ENCODE measurements at places on chromosomes 1 and 21.

DNA sequence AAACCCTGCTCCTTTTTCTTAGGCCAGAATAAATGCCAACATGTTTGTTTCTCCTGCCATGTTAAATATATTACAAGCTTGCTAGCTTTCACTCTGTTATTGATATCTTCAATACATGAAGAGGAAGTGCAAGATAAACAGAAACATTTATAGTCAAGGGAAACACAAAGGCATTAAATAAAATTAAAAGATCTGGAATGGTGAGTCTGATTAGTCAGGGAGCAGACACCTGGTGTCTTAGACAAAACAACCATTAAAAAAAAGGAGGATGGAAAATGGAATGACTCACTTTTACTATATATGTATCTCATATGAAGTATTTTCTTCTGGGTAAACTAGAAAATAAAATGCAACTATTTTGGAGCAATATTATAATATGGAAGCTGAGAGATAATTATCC is 123.3 kb downstream of the SMYD3 start:
- DNase-seq: no peak

DNA sequence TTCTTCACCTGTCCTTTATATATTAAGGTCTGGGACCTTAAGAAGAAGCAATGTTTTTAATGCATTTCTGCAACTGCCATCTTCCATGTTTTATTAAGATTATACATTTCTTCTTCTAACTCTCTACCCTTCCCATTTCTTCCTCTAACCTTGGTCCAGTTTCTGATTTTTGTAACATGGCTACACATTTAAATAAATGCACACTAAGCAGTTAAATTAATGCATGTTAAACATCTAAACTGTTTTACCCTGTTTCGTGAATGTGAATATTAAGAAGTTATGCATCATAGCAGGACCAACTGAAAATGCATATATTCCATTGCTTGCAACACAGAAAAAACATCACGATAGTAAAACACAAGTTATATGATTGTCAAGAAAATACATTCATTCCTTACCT is 3.7 kb downstream of the BRINP3 start:
- DNase-seq: no peak

- DNase-seq: no peak
Measured at GRCh38 chr1:154427173-154428139, 22.3 kb downstream of the IL6R start.

- DNase-seq: no peak
Measured at GRCh38 chr1:233294913-233295236, 650 bp downstream of the PCNX2 start.

DNA sequence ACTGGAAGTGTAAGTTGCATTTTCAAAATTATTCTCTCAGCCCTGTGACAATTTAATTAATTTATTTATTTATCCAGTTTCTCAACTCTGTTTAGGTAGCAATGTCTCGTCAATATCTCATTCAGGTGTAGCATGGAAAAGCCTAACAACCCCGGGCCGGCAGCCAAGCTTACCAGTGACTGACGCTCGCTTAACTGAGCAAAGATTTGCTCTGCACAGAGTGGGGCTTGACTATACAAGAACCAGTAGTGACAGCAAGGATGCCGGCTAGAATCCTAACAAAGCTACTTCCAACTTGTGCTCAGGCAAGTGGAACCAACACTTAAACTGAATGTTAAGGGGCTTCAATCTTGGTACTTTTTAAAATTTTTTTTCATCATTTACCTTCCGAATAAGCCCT is 80.9 kb upstream of the ESRRG start:
- DNase-seq: no peak

- no peak for DNase-seq
Measured at GRCh38 chr1:34885405-34886247, 26.1 kb upstream of the SMIM12 start.

DNA sequence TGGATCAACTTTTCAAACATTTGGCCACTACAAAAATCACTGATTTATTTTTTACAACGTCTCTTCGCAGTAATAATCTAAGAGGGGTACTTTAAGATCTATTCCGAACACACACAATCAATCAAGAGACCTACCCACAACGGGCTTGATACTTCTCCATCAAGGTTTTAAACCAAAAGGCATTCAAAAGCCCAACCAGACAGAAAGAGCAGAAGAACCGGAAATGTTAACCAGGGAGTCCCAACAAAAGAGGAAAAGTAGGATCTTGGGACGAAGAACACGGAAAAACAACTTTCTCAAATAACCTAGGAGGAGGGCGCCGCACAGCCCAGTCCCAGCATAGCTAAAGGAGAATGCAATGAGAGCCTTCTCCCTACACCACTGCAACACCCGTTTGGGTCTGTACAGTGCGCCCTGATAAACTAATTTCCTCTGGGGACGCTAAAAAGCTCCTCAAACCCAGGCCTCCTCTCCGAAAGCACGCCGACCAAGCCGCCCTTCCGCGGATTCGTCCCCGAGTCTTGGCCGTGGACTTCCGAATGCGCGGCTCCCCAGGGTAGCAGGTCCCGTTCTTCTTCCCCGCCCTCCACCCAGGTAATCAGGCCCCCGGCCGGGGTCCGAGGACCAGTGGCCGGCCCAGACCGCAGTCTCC is 623 bp downstream of the RPL22 start:
- peak; percentile 39 for DNase-seq

DNA sequence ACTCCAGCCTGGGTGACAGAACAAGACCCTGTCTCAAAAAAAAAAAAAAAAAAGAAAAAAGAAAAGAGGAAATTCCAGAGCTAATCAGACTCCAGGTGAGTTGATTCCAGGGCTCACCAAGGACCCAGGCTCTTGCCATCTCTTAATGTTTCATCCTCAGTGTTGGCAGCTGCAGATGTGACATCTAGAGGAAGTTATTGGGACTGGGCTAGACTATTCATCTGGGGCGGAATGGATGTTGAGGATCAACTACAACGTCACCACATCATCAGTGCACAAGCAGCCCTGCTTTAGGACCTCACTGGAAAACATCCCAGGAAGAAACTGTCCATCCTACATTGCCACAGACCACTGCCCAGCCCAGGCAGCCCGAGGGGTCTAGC is 28.6 kb upstream of the PARP1 start:
- DNase-seq: no peak

GRCh38 chr1:55143684-55144083 is 71.5 kb downstream of the USP24 start:
- no peak for DNase-seq

- no peak for DNase-seq
Measured at GRCh38 chr1:78902641-78903040, 103.9 kb downstream of the ADGRL4 start.

GRCh38 chr1:204846546-204846945 is 24.1 kb upstream of the NFASC start:
- peak; percentile 69 for DNase-seq

GRCh38 chr1:7339953-7340352 is 431.1 kb upstream of the VAMP3 start:
- no peak for DNase-seq

DNA sequence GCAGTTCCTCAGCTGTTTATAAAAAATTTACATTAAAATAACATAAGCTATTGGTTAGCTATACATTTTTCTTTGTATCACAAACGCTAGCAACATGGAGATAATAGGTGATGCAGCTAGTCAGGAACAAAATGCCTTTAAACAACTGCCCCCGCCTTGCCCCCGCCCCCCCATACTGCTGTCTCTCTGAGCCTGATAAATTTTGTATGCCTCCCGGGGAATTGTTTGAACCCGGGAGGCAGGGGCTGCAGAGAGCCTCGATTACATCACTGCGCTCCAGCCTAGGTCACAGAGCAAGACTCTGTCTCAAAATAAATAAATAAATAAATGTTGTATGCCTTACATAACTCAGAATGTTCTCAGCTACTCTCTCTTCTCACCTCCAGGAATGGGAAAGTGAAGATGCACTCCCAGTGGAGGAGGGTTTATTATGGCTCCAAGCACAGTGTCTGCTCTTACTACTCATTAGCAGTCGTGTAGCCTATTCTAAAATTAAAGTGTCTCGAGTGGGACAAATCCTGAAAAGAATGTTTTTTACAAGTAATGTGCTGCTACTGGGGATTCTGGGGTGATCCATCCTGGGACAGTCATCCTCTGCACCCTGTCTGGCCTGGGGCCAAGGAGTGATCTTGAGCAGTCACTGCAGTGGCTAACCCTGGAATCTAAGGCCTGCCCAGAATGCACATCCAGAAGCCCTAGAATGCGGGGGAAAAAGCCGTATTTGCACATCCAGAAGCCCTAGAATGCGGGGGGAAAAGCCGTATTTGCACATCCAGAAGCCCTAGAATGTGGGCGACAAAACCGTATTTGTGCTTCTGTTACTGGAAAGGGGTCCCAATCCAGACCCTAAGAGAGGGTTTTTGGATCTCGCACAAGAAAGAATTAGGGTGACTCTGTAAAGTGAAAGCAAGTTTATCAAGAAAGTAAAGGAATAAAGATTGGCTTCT is 39.4 kb upstream of the ZNF496 start:
- no peak for DNase-seq

- DNase-seq: peak; percentile 30
Measured at GRCh38 chr1:93979718-93980319, 70.6 kb upstream of the GCLM start.

DNA sequence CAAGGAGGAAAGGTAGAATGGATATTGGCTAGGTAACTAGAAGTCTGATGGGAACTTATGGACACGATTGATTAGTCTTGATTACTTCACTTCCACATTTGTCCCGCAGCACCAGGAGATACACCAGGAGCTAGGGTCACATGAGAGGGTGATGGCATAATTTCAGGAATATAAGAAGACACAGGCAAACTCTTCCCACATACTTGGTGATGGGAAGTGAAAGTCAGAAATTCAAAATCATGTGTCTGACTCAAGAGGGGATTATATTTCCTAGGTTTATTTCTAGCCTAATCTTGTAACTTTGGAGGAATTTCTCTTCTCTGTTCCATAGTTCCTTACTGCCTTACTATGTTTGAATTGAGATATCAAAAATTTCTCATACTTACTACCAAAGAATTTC is 185.0 kb downstream of the PBX1 start:
- no peak for DNase-seq

All from C1 segment of cervical spinal cord (tissue), 14 donors.